T-helper 9 cell (primary cell): ENCODE measurements at places on chromosomes 7 and 10.

- DNase-seq = no peak
These were observed 98.1 kb downstream of the PTPN20 start for GRCh38 chr10:47009215-47009838.

DNA sequence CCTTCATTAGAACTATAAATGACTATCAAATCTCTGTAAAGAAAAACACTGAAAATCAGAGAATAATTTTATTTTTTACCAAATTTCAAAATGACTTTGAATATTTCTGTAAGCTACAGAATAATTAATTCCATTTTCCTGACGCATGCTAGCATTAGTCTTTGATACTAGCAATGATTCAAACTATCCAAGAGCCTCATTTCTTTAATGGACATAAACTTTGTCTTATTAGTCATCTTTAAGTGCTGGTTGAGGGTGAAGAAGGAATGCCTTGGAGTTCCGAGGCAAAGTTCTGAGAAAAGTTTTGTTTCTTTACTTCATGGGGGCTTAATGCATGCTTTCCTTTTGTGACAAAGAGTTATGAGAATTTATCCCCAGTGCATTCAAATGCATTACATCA, 137.3 kb downstream of the AGMO start:
- DNase-seq = no peak

- no peak for DNase-seq
These were observed 598 bp downstream of the SLC16A12 start for GRCh38 chr10:89534826-89535166.

- no peak for DNase-seq
These were observed 16.3 kb upstream of the VPS26A start for GRCh38 chr10:69107699-69108098.

GRCh38 chr7:157150882-157151281, 12.2 kb downstream of the UBE3C start:
- DNase-seq = no peak

GRCh38 chr7:81506609-81507008, 263.2 kb downstream of the HGF start:
- no peak for DNase-seq

- no peak for DNase-seq
These were observed 7.1 kb upstream of the ITGB8 start for GRCh38 chr7:20323595-20323994.

DNA sequence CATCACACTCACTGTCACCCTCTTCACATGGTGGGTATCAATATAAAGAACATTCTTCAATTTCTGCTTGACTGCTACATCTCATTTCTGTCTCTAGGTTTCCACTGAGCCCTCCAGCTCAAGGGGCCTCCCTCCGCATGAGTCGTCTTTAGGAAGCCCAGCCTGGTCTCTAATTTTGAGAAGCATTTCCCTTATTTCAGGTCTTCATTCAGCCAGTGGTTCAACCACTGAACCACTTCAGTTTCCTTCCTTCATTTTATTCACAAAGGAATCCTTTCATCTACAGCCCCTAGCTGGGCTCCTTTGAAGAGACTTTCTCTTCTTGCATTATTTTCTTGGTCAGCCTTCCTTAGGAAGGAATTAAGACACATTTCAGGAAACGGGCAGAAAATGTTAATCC, 257.4 kb downstream of the KCNMA1 start:
- no peak for DNase-seq

DNA sequence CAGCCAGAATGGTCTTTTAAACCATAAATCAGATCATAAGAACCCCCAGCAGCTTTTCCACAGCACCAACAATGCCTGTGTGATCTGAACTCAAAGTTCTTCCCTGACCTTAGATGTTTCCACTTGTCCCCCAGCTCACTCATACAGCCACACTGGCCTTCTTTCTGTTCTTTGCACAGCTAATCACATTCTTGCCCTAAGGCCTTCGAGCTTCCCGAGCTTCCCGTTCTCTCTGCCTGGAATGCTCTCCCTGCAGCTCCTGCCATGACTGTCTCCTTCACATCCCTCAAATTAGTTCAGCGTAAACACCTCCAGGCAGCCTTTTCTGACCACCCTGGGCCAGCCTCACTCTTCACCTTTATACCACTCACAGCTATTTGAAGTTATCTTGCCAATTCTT, 166.8 kb upstream of the NFE2L3 start:
- DNase-seq = no peak

DNA sequence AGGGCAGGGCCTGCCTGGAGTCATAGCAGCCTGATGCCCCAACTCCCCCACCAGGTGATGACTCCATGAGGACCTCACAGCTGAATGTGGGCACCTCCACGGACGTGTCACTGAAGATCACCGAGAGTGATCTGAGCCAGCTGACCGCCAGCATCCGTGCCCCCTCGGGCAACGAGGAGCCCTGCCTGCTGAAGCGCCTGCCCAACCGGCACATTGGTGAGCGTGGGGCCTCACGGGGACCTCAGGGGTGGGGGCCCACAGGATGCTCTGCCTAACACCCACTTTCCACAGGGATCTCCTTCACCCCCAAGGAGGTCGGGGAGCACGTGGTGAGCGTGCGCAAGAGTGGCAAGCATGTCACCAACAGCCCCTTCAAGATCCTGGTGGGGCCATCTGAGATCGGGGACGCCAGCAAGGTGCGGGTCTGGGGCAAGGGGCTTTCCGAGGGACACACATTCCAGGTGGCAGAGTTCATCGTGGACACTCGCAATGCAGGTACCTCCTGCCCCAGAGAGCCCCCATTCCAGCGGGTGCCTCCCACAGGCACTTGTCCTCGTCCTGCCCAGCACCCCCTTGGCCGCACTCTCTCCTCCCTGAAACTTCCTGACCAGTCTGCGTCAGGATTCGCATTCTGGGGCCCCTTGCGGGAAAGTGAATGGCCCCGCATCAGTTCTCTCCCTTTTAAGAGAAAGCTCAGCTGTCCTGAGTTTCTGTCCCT, 10.0 kb upstream of the ATP6V1F start:
- DNase-seq = no peak

- no peak for DNase-seq
These were observed 1.3 kb upstream of the SAMD8 start for GRCh38 chr10:75110006-75110632.

- no peak for DNase-seq
These were observed 61.6 kb upstream of the ADRA2A start for GRCh38 chr10:111015181-111015580.

GRCh38 chr10:28875549-28876081, 198.3 kb downstream of the BAMBI start:
- DNase-seq = no peak

GRCh38 chr10:78929541-78929940, 139.2 kb upstream of the ZMIZ1 start:
- DNase-seq = no peak

GRCh38 chr7:78232806-78233205, 434.2 kb downstream of the PHTF2 start:
- no peak for DNase-seq

DNA sequence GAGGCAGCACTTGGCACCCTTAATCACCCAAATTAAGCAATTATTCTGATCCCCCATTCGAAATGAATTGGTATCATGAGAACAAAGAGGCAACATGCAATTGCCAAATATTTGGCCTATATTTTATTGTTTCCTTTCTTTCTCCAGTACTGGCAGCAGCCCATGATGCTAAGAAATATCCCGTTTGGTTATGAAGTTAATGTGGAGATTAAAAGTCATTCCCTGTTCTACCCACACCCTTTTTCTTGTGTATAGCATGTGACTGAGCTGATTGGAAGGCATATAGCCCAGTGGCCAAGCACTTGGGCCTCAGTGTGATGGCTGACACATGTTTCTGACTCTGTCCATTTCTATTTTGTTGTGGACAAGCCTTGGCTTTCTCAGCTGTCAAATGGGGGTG, 692.3 kb upstream of the GALNT17 start:
- DNase-seq = no peak
